ENCODE measurements at places on chromosomes 5 and 9.
A peak's percentile ranks its signal among the peaks of the same experiment; 100 is the strongest.

GRCh38 chr5:171688696-171689495 lies 96.7 kb upstream of the SMIM23 start:
- DNase-seq = no peak

DNA sequence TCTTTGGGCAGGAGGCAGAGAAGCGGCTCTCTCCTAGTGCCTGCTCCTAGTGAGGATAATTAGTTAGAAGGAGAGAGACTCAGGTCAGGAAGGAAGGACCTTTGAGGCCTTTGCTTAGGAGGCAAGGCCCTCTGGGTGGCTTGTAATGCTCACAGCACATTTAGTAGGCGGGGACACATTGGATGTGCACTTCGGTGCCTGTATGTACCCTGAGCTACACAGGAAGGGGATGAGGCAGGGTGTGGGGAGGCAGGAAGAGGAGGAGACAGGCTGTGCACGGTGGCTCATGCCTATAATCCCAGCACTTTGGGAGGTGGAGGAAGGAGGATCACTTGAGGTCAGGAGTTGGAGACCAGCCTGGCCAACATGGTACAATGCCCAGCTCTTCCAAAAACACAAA lies 7.2 kb upstream of the LCN2 start:
- no peak for DNase-seq

- DNase-seq = no peak
These were observed 14.7 kb downstream of the MGAT1 start for GRCh38 chr5:180787711-180788431.

GRCh38 chr9:88748566-88749261 lies 213.7 kb downstream of the NXNL2 start:
- no peak for DNase-seq

GRCh38 chr5:15585841-15586591 lies 86.0 kb downstream of the FBXL7 start:
- DNase-seq = no peak

GRCh38 chr5:75048457-75048953 lies 3.9 kb downstream of the GCNT4 start:
- no peak for DNase-seq

DNA sequence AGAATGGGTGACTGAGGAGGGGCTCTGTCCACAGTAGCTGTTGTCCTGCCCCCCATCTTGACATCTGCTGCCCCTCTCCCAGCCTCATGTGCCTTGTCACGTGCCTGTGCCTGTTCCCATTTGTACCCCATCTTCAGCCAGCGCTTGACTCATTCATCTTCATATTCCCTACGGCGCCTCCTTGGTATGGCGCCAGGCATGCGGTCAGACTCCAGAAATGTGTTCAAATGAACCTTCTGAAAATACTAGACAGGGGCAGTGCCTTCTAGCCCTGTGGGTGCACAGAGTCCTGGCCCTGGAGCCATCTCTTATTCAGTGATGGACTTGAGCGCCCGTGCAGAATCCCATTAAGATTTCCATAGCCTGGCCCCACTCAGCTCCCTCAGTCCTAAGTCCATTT lies 46.2 kb downstream of the CFAP77 start:
- DNase-seq = no peak

DNA sequence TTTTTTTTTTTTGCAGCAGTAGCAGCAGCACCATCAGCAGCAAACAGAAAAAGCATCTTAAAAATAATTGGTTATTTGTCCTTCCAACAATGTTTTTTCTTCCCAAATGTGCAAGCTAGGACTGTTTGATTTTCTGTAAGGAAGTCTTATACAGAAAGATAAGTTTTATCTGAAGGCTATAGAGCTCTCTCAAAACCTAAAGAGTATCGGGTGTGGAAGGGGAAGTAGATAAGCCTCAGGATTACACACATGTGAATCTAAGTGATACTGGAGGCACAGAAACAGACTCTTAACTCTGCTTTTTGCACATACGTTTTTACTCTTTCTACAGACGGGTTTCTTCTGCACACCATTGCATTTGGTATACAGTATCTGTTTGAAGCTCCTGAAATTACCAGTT lies 184.4 kb upstream of the FTMT start:
- no peak for DNase-seq

DNA sequence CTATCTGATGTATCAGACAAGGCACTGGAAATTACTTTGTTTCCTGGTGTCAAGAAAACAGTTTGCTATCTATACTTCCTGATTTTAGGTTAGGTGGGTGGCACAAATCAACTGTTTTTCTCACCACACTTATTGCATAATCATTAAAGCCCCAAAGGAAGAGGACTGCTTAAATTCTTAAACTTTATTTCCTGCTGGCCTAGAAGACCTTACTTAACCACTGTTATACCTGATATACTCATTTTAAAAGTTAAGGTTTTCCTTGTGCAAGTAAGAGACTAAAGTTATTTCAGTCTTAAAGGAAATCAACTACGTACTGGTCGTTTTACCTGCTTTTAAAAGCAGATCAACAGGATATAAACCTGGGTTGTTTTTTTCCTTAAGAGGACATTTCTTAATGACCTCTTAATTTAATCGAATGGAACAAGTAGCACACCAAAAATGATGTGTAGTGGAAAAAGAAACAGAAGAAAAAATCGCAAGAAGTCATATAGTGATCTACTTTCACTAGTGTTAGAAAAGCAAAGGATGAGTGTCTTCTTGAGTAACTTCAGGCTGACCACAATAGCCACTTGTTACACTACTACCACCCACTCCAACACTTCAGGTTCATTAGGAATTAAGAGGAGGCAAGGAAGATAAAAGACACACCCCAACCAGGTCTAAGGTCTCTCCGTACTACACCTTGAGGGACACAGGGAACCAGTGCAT lies 974 bp downstream of the CLINT1 start:
- peak; percentile 55 for DNase-seq

GRCh38 chr5:13606051-13606450 lies 338.4 kb downstream of the DNAH5 start:
- no peak for DNase-seq

DNA sequence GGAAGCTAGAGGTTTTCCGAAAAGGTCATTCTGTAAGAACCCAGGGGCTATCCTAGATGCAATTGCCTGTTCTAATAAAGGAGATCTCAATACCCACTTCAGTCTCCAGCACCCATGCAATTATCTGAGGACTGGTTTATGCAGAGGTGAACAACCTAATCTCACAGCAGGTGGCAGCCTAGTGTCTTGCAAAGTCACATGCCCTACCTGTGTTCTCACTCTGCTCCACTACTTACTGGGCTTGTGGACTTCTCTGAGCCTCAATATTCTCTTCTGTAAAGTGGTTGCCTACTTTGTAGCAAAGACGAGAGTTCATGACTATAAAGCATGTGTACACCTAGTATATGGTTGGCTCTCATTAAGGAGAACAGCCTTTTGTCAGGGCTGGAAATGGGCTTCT lies 21.0 kb upstream of the ALDH1B1 start:
- no peak for DNase-seq

DNA sequence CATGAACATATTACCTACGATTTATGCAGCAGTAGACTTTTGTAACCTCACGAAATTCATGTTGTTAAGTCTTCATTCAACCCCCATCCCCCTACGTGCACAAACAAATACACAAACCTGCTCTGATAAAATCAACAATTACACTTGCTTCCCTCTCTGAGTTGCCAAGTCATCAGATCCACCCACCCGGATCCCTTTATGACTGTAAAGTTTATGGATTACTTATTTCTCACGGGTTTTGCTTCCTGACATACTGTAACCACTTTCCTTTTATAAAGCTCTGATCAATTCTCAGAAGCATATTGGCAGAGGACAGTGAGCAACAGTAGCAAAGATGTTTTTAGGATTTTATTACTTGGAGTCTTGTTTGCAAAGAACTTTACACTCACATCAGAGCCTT lies 70.5 kb downstream of the MLLT3 start:
- DNase-seq = no peak

Measured in germinal center (tissue), 1 donor.